ENCODE measurements at places on chromosomes 12 and 14. TPM values are rescaled to one million over a fixed set of nuclear protein-coding genes. Genes with fewer than 3 reads are reported as not detected.

Gene ADCY4
- 2.4 TPM for total RNA-seq

Gene KLHDC1
- total RNA-seq = not detected

Gene GLI1
- total RNA-seq = 16.2 TPM

Gene DCAF4
- total RNA-seq = 18.8 TPM

Gene SOX5
- 3.6 TPM for total RNA-seq

Gene EPYC
- total RNA-seq = not detected

Gene KRT5
- not detected for total RNA-seq

Gene GPR132
- total RNA-seq = 0.09 TPM

DNA sequence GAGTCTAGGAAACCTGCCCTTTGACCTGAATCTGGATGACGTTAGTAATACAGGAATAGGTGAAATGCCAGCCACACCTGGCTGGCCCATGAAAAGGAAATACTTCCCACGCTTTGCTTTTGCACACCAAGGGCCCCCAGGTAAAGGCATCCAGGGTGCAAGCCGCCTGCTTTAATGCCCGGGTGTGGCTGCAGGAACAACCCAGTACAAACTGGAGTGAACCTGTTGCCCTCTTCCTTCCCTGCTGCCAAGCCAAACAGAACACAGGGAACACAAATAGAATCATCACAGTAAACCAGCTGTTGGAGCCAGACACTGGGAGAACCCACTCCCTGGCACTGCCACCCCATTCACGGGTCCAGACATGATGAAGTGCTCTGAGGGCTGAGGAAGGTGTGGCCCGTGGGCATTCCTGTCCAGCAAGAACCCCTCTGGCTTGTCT lies 24.2 kb upstream of the FOS start:
- peaks cover 35% of the 10 kb centered on the region for H3K4me1 ChIP-seq
- H3K36me3 ChIP-seq = no peaks in the 10 kb centered on the region
- no peak overlapping the region for H3K4me3 ChIP-seq
- no peak overlapping the region for H3K27ac ChIP-seq

GRCh38 chr12:116400636-116401372 lies 123.3 kb upstream of the MED13L start:
- H3K36me3 ChIP-seq = no peaks in the 10 kb centered on the region
- no peak overlapping the region for H3K4me3 ChIP-seq
- DNase-seq = no peak
- H3K27me3 ChIP-seq = no peaks in the 10 kb centered on the region
- H3K4me1 ChIP-seq = no peaks in the 10 kb centered on the region
- no peak overlapping the region for H3K27ac ChIP-seq

DNA sequence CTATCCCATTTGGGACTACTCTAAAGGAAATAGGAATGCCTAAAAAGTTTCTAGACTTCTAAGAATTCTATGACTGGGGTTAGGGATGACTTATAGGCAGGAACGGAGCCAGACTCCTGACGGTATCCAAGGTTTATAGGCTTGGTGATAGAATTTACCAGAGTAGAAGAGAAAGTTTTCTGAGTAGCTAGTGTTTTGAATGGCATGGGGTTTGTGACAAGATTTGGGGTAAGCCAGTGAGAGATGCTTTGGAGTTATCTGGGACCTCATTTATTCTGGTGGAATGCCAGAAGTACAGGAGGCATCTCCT lies 444.6 kb downstream of the RAD51B start:
- no peak overlapping the region for H3K27ac ChIP-seq
- no peak for DNase-seq
- no peak overlapping the region for H3K4me3 ChIP-seq
- peaks cover 69% of the 10 kb centered on the region for H3K4me1 ChIP-seq

DNA sequence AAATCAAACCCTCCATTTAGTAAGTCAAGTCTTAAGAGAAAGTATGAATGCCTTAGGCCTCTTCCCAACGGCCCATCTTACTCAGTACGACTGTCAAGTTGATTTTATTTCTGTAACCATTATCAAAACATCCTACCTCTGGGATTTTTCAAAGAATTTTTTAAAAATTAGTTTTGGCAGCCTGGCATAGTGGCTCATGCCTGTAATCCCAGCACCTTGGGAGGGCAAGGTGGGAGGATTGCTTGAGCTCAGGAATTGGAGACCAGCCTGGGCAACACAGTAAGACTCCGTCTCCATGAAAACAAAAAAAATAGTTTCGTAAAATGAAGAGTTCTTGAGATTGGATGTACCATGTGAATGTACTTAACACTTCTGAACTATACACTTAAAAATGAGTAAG lies 4.1 kb downstream of the FGD6 start:
- peaks cover 17% of the 10 kb centered on the region for H3K36me3 ChIP-seq
- H3K4me3 ChIP-seq = no peak overlapping the region
- DNase-seq = no peak
- 0 out of 2 replicates have a peak overlapping the region, but pooled peaks have one; percentile 82 for H3K27ac ChIP-seq
- peaks cover 55% of the 10 kb centered on the region for H3K4me1 ChIP-seq

- no peak overlapping the region for H3K27ac ChIP-seq
- peaks cover 25% of the 10 kb centered on the region for H3K36me3 ChIP-seq
- DNase-seq = no peak
- H3K4me1 ChIP-seq = no peaks in the 10 kb centered on the region
Measured at GRCh38 chr12:105317942-105318621, 12.4 kb upstream of the C12orf75 start.

DNA sequence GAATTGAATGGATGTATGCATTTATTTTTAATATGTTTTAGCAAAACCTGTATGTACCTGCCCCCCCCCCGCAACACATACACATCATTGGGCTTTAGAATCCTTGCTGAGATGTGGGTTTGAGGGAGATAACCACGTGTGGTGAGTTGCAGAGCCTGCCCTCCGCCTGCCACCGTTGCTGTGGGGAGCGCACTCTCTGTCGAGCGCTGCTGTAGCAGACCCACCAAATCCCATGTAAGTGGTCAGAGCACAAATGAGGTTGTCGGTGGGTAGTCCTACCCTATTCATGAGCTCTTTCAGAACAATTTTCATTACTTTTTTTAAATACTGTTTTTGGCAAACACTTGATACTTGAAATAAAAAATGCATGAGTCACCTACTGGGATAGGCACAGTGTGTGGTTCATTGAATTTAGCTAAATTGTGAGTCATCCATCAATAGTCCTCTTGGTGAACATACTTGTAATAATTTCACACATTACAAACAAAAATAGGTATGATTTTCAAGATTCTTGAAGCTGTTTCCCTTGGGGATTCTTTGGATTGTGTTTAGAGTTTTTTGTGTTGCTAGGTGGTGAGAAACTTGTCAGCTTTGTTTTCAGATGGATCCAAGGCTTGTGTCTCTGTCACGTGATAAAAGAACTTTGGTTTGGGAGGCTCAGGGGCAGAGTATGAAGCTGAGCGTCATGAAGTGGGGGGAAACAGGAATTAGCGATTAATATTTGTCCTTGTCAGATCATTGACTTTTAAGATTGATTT lies 107.6 kb downstream of the PTCSC3 start:
- no peak overlapping the region for H3K27ac ChIP-seq
- DNase-seq = no peak
- H3K27me3 ChIP-seq = no peaks in the 10 kb centered on the region
- H3K36me3 ChIP-seq = no peaks in the 10 kb centered on the region
- H3K4me1 ChIP-seq = peaks cover 5% of the 10 kb centered on the region

GRCh38 chr14:89533136-89533535 lies 116.1 kb upstream of the FOXN3 start:
- no peak for DNase-seq
- no peaks in the 10 kb centered on the region for H3K27me3 ChIP-seq
- H3K4me3 ChIP-seq = no peak overlapping the region

- peaks cover 26% of the 10 kb centered on the region for H3K4me1 ChIP-seq
- no peaks in the 10 kb centered on the region for H3K27me3 ChIP-seq
- no peak for DNase-seq
- H3K27ac ChIP-seq = no peak overlapping the region
Measured at GRCh38 chr14:53494587-53494986, 341.5 kb upstream of the DDHD1 start.

- DNase-seq = no peak
- peaks cover 23% of the 10 kb centered on the region for H3K36me3 ChIP-seq
- H3K4me3 ChIP-seq = no peak overlapping the region
- peak overlapping the region; percentile 83 for H3K27ac ChIP-seq
Measured at GRCh38 chr12:79659961-79660431, 30.8 kb downstream of the PAWR start.

- H3K36me3 ChIP-seq = peaks cover 8% of the 10 kb centered on the region
- H3K4me3 ChIP-seq = no peak overlapping the region
- H3K27me3 ChIP-seq = no peaks in the 10 kb centered on the region
- DNase-seq = no peak
Measured at GRCh38 chr12:2083561-2083960, 30.8 kb downstream of the CACNA1C start.

GRCh38 chr14:93109572-93110481 lies 5.9 kb downstream of the ITPK1 start:
- no peaks in the 10 kb centered on the region for H3K36me3 ChIP-seq
- H3K4me1 ChIP-seq = peaks cover 74% of the 10 kb centered on the region
- H3K4me3 ChIP-seq = no peak overlapping the region
- no peak for DNase-seq
- peak overlapping the region; percentile 50 for H3K27ac ChIP-seq

- H3K4me1 ChIP-seq = peaks cover 5% of the 10 kb centered on the region
- H3K27ac ChIP-seq = no peak overlapping the region
- no peak overlapping the region for H3K4me3 ChIP-seq
- no peak for DNase-seq
Measured at GRCh38 chr14:34372786-34373185, 89.3 kb downstream of the SPTSSA start.

- peaks cover 10% of the 10 kb centered on the region for H3K27me3 ChIP-seq
- H3K36me3 ChIP-seq = peaks cover 4% of the 10 kb centered on the region
- no peak for DNase-seq
- no peak overlapping the region for H3K27ac ChIP-seq
Measured at GRCh38 chr12:113802000-113802749, 163.9 kb downstream of the RBM19 start.

DNA sequence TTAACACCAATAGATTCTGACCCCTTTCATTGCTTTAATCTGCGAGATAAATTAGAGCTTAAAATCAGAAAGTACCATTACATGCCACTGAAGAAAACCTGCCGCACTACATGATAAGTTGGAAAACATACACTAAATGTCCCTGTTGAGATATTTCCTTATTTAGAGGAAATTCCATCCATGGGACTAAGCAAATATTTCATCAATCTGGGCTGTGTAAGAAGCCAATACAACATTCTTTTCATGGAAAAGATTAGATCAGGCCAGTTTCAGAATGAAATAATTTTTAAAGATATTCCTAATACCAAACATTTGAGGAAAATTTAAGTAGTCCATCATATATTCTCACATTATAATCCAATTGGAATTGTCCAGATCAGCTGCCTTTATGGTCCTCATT lies 112.8 kb downstream of the LLPH start:
- H3K4me1 ChIP-seq = peaks cover 12% of the 10 kb centered on the region
- DNase-seq = no peak
- H3K36me3 ChIP-seq = no peaks in the 10 kb centered on the region
- H3K27me3 ChIP-seq = no peaks in the 10 kb centered on the region
- H3K4me3 ChIP-seq = no peak overlapping the region

DNA sequence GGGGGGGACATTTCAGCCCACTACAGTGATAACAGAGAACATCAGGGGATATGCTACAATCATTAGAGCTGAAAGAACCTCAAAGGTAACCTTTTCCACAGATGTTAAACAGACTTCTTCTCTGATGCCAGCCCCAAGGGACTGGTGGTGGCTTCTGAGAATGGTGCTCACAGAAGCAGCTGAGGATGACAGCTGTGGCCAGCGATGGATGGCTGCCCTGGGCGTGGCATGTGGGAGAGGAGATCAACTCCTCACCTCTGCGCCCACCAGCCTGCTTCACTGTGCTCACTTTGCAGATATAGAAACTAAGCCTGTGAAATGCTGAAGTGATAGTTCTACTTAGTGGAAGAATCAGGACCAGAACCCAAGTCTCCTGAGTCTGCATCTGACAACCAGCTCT lies 33.0 kb downstream of the FOXN3 start:
- H3K27ac ChIP-seq = 0 out of 2 replicates have a peak overlapping the region, but pooled peaks have one; percentile 1
- H3K4me3 ChIP-seq = no peak overlapping the region
- peaks cover 78% of the 10 kb centered on the region for H3K4me1 ChIP-seq

- peaks cover 2% of the 10 kb centered on the region for H3K27me3 ChIP-seq
- no peak overlapping the region for H3K27ac ChIP-seq
- H3K36me3 ChIP-seq = peaks cover 13% of the 10 kb centered on the region
Measured at GRCh38 chr14:54822685-54823084, 79.9 kb downstream of the GCH1 start.

DNA sequence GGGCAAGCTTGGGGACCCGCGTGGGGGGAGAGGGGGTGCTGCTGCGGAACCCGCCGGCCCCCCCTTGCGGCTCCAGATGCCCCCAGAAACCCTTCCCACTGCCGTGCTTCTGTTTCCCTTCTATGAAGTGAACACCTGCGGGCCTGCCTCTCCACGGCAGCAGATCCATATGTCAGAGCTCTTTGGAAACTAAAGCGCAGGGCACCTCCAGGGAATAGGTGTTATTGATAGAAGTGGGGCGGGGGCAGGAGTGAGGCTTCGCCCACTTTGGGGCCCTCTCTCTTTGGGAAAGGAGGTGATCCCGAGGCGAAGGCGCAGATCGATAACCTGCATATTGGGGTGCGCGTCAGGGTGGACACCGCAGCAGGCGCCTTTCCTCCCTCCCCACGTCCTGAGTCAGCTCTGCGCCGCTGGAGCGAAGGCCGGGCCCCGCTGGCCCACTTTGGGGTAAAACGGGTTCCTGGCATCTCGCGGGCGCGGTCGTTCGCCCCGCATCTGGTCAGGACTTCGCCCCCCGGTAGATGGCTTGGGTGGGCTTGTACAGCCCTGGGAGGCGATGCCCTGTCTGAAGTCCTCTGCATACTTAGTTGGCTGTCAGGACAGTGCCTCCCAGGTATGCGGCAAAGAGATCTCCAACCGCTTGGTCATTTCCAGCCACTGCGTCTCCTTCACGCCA lies 524 bp downstream of the KMT5A start:
- H3K4me1 ChIP-seq = peaks cover 14% of the 10 kb centered on the region

- H3K27ac ChIP-seq = no peak overlapping the region
- H3K4me3 ChIP-seq = no peak overlapping the region
- H3K4me1 ChIP-seq = peaks cover 20% of the 10 kb centered on the region
- H3K36me3 ChIP-seq = no peaks in the 10 kb centered on the region
- H3K27me3 ChIP-seq = no peaks in the 10 kb centered on the region
- no peak for DNase-seq
Measured at GRCh38 chr12:80590085-80590484, 117.3 kb upstream of the MYF6 start.

DNA sequence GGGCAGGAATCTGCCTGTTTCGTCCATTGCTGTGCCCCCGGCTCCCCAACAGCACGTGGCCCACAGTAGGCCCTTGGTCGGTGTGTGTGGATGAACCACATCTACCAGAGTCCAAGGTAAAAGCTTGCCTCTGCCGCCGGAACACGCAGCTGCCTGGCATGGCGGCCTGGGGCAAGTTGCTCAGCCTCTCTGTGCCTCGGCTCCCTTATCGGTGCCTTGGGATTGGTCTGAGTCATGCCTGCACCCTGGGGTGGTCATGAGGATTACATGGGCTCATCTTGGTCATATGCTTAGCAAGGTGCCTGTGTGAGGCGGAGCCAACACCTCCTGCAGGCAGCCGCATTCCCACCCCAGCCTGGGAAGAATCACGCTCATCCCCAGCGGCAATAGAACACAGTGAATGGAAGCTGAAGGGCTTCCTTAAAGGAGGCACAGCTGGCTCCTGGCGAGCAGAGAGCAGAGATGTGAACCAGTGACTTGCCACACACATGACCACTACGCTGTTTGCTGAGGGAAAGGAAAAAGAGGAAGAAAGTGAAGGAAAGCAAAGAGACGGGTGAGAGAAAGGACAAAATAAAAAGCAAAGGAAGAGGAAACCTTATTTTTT lies 5.5 kb upstream of the SCARB1 start:
- DNase-seq = peak; percentile 40
- H3K27me3 ChIP-seq = peaks cover 5% of the 10 kb centered on the region
- no peaks in the 10 kb centered on the region for H3K36me3 ChIP-seq
- H3K4me3 ChIP-seq = no peak overlapping the region
- H3K27ac ChIP-seq = peak overlapping the region; percentile 78

Data from WTC11 (cell line).